Right lung (tissue), 10 donors: ENCODE measurements at places on chromosomes 12 and 14. TPM values are rescaled to one million over a fixed set of nuclear protein-coding genes. Genes with fewer than 3 reads are reported as not detected.

Gene MED6
- polyA plus RNA-seq = 38.7 TPM

Gene CLEC12A
- polyA plus RNA-seq = 2.1 TPM

Gene KLRC2
- 0.15 TPM for polyA plus RNA-seq

Gene GLIPR1L1
- polyA plus RNA-seq = 0.51 TPM

Gene NGB
- not detected for polyA plus RNA-seq

Gene GMPR2
- 92.7 TPM for polyA plus RNA-seq

Gene RNASE1
- polyA plus RNA-seq = 401 TPM

Gene SLC8A3
- polyA plus RNA-seq = 6.3 TPM

DNA sequence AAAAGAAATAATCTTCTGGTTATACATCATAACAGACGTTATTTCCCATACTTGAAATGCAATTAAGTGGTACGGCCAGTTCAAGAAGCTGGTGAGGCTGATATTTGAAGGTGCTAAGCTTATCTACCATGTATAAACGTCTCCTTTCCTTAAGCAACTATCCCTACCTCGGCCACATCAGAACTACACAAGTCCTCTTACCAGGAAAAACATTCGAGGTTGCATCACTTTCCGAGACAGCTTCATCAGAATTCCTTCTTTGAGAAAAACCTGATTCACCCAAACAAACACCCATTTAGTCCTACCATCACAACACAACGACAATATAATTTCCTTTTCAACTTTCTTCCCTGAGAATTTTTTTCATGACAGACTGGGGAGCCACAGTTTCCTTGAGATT lies 33.9 kb upstream of the NR2C1 start:
- DNase-seq = no peak

DNA sequence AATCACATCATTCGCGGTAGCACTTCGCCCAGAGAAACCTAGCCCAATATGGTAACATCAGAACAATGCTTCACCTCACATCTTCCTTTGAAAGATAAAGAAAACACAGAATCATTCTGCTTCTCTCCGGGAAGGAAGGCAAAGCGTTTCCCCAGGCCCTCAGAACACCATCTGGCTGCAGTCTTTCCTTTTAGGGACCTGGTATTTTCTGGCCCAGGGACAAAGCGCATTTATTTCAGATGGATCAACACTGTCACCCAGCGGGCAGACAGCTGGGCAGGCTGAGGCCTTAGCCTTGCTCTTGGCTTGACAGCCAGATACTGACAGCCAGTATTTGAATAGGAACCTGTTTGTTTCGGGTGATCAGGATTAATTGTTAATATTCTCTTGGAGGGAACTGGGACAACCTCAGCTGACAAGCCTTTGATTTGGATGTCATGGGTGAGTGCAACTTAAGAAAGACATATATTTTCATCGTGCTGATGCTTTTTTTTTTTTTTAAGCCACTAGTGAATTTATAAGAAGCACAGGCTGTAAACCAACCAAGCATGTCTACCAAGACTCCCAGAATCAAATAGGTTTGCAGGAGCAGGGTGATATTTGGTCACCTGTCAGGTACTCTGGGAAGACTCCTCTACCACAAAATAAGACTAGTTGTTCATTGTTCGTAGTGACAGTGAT lies 118.9 kb downstream of the VEZT start:
- peak; percentile 79 for DNase-seq

GRCh38 chr12:14959463-14959862 lies 1.9 kb downstream of the ARHGDIB start:
- DNase-seq = no peak

DNA sequence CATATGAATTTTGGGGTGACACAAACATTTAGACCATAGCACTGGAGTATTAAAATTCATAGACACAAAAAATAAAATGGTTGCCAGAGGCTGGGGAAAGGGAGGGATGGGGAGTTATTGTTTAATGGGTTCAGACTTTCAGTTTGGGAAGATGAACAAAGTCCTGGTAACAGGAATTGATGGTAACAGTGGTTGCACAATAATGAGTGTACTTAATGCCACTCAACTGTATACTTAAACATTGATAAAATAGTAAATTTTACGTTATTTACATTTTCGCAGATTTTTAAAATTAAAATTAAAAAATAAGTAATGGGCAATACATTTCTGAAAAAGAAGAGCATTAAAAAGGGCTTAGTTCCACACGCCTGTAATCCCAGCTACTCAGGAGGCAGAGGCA lies 35.6 kb upstream of the USP15 start:
- DNase-seq = no peak

- DNase-seq = no peak
Observed at GRCh38 chr12:12019881-12020280, 50.9 kb upstream of the BCL2L14 start.

- DNase-seq = no peak
Observed at GRCh38 chr12:60148831-60149230, 553.0 kb downstream of the SLC16A7 start.

- DNase-seq = no peak
Observed at GRCh38 chr14:53621921-53622320, 334.7 kb downstream of the BMP4 start.

- DNase-seq = peak; percentile 58
Observed at GRCh38 chr12:116708826-116709756, 28.8 kb downstream of the SPRING1 start.

- no peak for DNase-seq
Observed at GRCh38 chr12:70400124-70400523, 34.0 kb downstream of the KCNMB4 start.

DNA sequence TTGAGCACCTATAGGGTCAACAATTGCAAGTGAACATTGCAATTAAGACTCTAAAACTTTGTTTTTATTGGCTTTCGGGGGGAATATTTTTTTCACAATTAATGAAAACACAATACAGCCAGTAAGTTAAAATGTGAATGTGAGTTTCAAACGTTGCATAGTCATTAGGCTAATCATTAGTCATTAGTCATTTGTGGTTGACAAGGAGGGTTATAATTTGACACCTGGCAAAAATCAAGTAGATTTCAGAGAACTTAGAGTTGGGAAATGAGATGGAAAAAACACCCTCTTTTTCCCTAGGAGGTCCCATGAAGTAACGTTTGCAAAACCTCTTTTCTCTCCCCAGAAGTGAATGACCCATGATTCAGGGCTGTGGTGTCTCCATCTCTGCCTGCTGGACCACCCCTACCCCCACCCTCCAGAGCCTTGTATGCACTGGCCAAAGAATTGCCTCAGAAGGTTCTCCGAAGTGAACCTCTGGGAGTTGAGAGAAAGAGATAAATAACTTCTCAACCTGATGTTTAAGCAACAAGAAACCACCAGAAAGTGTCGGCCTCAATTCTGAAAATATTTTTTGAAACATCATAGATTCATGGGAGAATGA lies 196.3 kb downstream of the PAX9 start:
- DNase-seq = no peak

- no peak for DNase-seq
Observed at GRCh38 chr12:4300883-4301282, 20.1 kb upstream of the TIGAR start.

- no peak for DNase-seq
Observed at GRCh38 chr14:39593377-39593776, 161.1 kb upstream of the FBXO33 start.

DNA sequence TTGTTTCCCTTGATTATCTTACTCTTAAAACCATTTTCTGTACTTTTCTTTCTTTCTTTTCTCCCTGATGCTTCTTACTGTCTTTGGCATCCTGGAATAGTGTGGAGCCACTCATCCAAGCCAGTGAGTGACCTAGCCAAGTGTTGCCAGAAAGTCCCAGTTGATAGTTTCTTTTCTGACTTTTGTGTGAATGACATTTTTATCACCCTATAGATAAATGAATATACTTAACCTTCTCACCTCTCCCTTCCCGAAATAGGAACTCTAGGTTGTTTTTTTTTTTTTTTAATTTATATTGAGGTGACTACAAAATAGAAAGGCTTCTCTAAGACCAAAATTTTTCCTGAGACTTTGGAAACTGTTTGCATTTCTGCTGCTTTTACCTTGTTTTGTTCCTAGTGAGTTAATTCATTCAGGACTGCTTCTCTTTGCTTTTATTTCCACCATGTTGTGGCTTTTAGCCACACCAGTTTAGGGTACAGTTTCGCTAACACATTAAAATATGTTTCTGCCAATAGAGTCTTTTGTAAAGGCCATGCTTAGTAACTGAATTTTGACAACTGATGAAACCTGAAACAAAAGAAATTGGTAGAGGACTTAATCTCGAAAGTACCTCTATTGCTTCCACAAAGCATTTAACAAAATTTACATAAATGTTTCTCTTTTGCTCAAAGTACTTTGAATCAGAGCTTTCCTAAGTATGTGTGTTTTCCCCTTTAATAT lies 194.6 kb downstream of the ERC1 start:
- DNase-seq = no peak

DNA sequence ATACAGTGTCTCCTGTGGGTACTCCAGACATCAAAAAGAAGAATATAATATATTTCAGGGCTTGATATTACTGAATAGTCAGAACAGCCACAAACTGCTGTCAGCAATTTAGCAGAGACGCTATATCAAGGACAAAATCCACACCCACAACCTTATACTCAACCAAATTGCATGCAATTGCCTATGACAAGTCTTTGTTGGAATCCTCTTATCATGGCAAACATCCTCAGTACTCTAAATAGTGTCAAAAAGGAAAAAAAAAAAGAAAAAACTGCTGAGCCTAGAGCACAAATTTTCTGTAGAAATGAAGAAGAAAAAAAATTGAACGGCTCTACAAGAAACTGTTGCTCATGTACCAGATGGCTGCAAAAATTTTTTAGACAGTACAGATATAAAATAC lies 485.7 kb downstream of the TMTC2 start:
- DNase-seq = no peak

- DNase-seq = no peak
Observed at GRCh38 chr12:32309811-32310736, 89.3 kb upstream of the FGD4 start.

DNA sequence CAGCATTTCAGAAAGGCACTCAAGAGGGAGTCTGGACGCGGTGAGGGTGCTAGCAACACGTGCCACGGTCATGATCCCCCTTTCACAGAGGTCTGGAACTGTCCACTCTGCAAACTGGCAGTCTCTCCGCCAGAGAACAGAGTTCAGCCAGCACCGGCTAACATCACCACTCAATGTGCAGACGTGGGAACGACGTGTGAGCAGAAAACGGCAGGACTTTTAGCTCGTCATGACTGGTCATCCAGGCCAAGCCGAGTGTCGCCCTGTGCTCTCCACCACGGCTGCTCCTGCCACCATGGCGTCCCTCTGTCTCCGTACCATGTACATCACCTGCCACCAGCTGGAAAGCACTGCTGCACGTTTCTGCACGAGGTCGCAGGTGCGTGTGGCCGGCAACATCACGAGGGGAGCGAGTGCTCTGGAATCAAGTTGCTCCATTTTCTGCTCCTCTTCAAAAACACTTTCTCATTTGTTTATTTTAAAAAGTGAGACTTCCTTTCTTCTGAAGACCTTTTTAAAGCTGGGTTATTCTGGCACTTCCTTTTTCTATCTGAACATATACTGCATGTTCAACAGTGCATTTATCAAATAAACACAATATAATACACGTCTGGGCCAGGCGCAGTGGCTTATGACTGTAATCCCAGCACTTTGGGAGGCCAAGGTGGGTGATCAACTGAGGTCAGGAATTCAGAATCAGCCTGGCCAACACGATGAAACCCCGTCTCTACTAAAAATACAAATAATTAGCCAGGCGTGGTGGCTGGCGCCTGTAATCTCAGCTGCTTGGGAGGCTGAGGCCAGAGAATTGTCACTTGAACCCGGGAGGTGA lies 28.0 kb downstream of the SLC15A4 start:
- peak; percentile 15 for DNase-seq

GRCh38 chr12:46933947-46934346 lies 108.2 kb upstream of the SLC38A4 start:
- peak; percentile 45 for DNase-seq

DNA sequence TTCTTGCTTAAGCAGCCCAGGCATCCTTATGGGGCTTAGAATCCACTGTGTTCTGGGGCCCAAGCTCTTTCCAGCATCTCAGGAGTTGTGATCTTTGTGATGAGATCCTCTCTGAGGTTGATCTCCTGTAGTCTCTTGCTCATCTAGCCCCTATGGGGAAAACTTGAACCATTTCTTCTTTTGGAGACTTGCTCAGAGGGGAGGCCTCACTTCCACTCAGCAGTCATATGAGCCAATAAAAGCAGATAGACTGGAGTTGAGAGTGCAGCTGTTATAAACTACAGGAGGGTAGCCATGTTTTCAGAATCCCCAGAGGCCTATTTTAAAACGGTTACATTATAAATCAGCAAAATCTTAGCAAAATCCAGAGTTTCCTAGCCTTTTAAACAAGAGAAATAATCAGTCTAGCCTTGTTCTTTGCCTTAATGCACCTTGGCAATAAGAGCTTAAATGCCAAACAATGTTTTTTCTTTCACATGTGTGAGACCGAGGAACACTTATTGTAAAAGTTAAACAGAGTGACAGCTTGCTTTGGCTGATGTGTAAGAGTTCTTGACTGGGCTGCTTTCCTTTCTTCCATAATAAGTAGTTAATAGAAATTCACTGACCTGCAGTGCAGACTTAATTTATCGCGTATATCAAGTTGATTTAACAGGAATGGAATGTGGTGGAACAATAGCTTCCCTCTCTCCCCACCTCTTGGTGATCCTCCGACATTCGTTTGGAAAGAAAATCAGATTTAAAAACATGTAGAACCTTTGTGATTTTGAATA lies 168.3 kb downstream of the NEDD1 start:
- DNase-seq = no peak
